ENCODE measurements at places on chromosomes 6 and 20.

DNA sequence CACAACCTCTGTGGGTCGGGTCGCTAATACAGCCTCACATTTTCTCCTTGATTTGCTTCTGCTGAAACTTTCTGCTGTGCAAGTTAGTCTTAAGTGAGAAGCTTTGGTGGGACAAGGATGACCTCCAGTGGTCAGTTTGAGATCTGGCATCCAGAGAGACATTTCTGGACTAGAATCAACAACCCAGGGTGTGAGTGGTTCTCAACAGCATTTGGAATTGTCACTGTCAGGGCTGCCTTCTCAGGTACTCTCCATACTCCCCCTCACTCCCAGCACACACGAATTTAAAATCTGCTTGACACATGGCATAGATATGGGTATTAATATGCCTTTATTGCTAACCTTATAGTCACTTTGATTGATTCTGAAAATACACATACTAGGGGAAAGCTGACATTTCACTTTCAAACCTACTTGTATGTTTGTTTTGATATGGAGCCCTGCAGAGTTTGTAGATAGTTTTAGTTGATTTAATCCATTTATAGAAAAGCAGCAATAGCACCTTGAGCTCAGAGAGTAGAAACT lies 13.2 kb downstream of the OTOR start:
- peak; percentile 77 for DNase-seq

GRCh38 chr6:150929416-150929815 lies 63.9 kb downstream of the MTHFD1L start:
- no peak for DNase-seq

DNA sequence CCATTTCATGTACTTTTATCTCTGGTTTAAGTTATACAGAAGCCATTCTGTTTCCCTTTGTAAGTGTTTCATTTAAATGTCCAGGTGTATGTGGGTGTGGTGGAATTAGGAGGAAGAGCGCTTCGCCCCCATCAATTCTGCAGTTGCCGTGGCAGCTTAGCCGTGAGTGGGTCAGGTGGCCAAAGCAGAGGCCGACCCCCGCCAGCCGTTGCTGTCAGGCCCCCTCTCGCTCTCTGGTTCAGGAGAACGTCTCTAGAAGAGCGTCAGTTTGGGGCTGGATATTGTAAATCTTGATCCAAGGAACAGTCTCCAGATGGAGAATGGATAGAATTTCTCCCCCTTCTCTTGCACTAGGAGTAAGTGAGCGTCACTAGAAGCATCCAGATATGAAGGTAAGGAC lies 367.4 kb downstream of the FOXA2 start:
- no peak for DNase-seq

DNA sequence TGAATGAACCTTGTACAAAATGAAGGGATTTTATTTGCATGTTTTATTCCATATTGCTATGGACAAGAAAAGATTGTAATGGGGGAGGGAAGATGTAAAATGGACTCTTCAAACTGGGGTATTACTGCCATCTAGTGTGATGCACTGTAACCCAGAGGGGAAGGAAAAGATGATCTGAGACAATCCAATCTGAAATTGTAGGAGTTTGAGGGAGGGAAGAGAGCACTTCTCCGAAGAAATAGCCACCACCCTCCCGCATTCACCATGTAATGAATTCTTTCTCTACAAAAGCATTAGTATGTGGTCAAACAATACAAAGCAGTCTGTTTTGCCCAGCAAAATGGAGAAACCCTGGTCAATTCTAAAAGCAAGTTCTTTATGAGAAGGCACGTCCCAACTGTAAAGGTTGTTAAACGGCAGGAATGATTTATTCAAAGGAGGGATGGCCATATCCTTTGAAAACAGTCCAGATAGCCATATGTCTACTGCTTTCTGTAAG lies 679.5 kb upstream of the NRSN1 start:
- DNase-seq = peak; percentile 54

GRCh38 chr6:35381132-35381531 lies 38.8 kb downstream of the PPARD start:
- DNase-seq = no peak

GRCh38 chr6:136607932-136608772 lies 57.9 kb upstream of the MAP7 start:
- DNase-seq = peak; percentile 72

- DNase-seq = no peak
Observed at GRCh38 chr20:3077618-3078134, 6.3 kb downstream of the OXT start.

GRCh38 chr20:17557675-17558006 lies 12.2 kb upstream of the DSTN start:
- peak; percentile 71 for DNase-seq
